ENCODE measurements at places on chromosomes 7 and 10.

GRCh38 chr7:131401194-131401593 is 73.5 kb downstream of the MKLN1 start:
- DNase-seq, result no peak

DNA sequence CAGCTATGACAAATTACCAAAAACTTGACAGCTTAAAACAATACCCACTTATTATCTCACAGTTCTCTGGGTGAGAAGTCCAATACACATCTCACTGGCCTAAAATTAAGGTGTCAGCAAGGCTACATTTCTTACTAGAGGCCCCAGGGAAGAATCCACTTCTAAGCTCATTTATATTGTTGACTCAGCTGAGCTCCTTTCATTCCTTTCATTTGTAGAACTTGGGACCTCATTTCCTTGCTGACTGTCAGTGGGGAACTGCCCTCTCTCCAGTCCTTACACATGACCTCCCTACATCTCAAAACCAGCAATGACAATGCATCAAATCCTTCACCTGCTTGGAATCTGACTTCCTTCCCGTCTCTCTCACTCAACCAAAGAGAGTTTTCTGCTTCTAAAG is 240.3 kb downstream of the IPMK start:
- DNase-seq, result no peak

DNA sequence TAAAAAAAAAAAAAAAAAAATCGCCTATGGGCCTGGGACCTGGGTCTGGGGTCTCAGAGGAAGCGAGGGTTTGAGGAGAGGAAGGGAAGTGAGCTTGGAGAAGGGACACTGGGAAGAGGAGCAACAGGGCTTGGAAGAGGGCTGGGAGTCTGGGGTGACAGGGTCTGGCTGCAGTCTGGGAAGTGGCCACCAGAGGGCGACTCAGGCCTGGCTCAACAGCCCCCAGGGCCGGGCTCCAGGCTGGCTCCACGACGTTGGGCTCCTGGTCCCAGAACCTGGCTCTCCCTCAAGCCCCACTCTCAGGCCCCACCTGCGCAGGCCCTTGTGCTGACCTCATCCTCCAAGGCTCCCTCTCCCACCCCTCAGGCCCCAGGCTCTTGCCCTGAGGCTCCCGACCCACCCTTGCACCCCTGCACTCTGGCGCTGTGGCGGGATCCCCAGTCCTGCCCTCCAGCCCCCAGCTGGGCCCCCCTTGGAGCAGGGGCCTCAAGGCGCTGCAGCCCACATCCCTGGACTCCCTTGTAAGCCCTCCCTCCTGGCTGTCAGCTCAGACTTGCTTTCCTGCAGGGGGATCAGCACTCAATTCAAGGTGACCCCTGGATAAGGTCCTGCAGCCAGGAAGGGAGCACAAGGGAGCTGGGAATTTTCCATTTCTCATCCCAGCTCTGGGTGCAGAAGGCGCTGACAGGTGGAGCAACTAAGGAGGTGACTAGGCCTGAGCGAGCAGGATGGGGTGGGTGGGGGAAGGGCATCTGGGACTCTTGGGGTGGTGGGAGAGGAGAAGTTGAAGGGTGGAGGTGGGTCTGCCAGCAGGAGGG is 5.4 kb upstream of the SPACDR start:
- peak; percentile 60 for DNase-seq

DNA sequence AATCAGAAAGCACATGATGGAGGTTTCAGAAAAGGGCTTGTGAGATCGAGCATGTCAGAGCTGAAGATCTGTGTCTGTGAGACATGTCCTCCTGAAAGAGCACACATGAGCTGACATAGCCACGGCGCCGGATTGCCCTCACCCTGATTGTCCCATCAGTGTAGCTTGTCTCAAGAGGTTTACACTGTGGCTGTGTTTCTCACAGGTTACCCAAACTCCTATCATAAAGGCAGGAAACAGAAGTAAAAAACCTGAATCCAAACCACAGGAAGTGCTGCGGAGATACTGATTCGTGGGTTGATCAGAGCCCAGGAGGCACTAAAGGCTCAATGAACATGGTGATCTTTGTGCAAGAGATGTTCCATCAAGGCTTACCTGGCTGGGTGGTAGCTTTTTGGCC is 3.9 kb upstream of the ATP6V0E2 start:
- no peak for DNase-seq

DNA sequence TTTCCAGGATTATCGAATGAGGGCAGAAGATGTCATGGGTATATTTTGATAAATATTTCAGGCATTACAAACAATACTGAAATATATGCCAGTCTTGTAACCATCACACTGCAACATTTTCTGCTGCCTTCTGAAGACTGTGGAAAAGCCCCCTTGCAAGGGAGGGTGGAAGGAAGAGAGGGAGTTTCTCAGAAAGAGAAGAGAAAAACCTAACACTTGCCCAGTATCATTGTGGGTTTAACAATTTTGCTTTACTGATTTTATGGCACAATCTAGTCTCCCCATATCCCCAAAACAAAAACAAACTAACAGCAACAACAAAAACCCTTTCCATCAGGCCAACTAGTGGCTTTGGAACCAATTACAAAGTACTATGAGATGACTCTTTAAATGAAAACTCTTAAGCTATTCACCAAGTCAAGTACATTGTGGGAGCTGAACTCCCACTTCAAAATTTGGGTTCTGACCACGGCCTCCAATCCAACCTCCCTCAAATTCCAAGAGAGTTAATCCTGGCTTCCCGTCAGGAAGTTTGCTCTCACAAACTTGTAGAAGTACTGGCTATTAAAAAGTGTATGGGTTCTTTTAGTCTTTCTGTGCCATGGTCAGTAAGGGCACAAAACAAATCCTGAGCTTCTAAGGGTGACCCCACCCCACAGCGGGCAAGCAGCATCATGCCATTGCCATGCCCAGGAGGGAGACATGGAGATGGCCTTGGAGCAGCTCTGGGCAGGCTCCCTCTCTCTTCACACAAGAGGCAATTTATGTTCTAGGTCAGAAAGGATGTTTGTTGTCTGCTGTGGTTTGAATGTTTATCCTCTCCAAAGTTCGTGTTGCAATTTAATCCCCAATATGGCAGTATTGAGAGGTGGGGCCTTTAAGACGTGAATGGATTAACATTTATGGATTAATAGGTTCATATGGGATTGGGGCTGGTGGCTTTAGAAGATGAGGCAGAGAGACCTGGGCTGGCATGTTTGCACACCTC is 96.3 kb downstream of the JAZF1 start:
- no peak for DNase-seq

- DNase-seq, result no peak
These were observed 9.4 kb upstream of the TMEM168 start for GRCh38 chr7:112799448-112800120.

DNA sequence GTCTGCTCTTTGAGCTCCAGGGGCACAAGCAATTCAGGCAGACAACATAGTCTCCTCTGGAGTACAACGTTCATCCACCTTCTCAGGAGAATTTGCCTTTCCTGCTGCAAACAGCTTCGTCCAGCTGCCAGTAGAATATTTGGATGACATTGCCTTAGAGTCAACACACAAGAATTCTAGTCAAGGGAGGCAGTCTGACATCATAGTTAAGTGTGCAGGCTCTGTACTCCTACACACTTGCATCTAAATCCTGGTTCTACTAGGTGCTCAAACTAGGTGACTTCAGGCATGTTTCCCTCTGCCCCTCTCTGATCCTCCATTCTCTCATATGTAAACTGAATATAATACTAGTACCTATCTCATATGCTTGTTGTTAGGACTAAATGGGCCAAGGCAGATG is 314.8 kb downstream of the HPSE2 start:
- DNase-seq, result no peak

DNA sequence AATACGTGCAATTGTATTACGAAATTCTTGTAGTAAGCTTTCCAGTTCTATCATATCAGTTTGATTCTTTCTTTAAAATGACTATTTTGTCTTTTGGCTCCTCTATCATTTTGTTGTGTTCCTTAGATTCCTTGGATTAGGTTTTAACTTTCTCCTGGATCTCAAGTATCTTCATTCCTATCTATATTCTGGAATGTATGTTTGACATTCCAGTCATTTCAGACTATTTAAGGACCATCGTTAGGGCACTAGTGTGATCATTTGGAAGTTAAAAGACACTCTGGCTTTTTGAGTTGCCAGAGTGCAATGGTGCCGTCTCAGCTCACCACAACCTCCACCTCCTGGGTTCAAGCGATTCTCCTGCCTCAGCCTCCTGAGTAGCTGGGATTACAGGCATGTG is 45.7 kb upstream of the SFTPD start:
- no peak for DNase-seq

Data from right renal cortex interstitium (tissue), 3 donors.